ENCODE measurements at places on chromosomes 5 and 9.

DNA sequence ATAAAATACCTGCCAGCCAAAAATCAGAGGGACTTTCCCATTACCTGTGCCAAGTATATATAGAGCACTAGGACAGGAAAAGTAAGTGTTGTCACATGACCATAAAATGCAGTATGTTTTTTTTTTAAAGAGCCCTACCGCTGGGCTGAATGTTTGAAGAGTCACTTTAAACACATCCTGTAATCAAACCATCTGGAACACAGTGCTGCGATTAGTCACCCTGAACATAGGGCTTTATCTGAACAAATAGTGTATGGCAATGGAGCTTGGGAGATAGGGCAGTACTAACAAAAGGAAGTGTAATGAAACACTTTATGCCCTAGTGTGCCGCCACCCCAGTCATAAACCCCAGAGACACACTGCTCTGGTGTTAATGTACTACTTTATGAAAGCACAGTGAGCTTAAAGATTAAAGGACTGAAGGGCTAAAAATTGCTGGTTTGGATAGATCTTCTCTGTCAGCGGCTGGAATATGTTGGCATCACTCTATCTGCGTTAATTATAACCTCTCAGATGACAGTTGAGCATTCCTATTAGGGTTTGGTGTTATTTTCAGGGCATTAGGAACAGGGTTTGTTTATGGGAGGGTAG is 90.4 kb downstream of the ZNF608 start:
- DNase-seq, result peak; percentile 84

DNA sequence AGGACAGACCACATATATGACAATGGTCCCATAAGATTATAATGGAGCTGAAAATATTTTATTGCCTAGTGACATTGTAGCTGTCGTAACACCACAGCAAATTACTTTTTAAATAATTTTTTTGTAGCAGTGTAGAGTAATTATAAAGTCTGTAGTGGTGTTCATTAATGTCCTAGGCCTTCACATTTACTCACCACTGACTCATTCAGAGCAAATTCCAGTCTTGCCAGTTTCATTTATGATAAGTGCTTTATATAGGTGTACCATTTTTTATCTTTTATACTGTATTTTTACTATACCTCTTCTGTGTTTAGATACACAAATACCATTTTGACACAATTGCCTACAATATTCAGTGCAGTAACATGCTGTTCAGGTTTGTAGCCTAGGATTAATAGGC is 67.6 kb downstream of the TLE4 start:
- no peak for DNase-seq

DNA sequence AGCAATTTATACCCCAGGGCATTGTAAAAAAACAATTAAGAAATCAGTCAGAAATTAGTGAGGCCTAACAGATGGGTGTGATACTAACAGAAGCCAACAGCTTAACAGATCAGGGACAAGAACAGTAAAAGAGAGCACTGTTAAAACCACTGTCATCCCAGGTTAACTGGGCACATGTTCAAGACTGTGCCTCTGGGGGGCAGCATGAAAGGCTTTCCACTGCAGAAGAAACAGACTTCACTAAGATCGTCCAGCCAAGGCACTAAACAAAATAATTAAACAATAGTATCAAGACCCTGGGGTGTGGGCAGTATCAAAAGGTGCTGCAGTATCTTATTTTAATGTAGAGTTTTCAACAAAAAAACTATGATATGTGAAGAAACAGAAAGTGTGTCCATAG is 43.5 kb downstream of the FBN2 start:
- DNase-seq, result no peak

- no peak for DNase-seq
These were observed 66.0 kb upstream of the CXCL14 start for GRCh38 chr5:135644816-135645215.

GRCh38 chr5:98769210-98769958 is 4.1 kb upstream of the RGMB start:
- DNase-seq, result peak; percentile 73

- peak; percentile 32 for DNase-seq
These were observed 75.2 kb downstream of the LMNB1 start for GRCh38 chr5:126852091-126852571.

DNA sequence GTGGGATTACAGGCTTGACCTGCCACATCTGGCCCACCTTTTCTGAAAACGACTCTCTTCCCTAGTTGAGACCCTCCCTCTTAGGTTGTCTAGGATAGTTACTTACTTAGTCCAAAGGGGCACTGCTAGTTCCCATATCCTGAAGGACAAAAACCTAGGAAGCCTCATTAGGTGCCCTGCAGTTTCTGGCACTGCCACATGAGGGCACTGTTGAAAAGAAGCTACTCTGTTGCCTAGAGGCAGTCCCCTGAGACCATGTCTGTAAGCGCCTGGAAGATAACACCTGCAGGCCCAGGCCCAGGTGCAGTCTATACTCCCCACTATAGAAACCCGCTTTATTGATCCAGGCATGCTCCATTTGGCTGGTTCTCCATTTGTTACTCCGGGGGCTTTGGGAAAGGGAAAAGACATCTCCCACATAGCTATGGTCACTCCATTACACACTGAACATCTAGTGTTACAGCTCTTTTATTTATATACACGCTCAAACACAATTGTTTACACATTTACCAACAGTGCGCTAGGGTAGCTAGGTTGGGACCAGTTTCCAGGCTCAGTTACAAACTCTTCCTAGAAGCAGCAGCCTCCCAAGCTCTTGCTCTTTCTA is 73.4 kb upstream of the PPARGC1B start:
- no peak for DNase-seq

- no peak for DNase-seq
These were observed 396.0 kb downstream of the LRRC70 start for GRCh38 chr5:62974623-62975022.

DNA sequence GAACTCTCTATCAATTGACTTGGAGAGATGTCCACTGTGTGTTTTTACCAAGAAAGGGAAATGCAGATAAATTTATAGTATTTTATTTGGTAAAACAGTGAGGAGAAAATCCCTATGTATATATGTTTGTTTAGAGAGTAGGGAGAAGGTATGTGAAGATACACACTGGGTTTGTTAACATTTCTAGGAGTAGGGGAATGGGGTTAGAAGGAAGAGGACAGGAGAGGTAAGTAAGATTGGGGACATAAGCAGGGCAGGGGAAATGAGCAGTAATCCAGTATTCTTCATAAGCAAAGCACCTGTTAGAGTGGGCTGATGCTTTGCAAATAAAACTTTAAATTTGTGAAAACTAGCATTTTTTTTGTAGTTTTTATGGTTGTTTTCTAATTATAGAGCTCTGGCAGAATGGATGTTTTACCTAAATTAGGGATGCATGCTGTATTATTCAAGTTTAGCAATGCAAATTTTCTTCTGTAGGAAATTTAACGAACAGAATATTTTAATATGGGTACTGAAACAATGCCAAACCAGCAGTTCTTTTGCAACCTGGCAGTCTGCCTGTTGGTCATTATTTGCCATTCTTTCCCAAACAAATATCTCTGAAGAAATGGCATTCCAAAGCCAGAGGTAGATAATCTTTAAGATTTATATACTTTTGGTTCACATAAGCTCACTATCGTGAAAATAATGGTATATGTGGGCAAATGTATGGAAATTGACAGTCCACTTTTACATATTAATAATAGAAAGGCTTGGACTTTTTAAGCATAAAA is 19.4 kb upstream of the DCP2 start:
- DNase-seq, result peak; percentile 69

GRCh38 chr5:4083591-4084337 is 488.1 kb downstream of the IRX1 start:
- DNase-seq, result no peak

- no peak for DNase-seq
These were observed 29.1 kb downstream of the ARSK start for GRCh38 chr5:95583992-95584391.

GRCh38 chr9:129410226-129410625 is 210.7 kb downstream of the C9orf50 start:
- DNase-seq, result no peak

DNA sequence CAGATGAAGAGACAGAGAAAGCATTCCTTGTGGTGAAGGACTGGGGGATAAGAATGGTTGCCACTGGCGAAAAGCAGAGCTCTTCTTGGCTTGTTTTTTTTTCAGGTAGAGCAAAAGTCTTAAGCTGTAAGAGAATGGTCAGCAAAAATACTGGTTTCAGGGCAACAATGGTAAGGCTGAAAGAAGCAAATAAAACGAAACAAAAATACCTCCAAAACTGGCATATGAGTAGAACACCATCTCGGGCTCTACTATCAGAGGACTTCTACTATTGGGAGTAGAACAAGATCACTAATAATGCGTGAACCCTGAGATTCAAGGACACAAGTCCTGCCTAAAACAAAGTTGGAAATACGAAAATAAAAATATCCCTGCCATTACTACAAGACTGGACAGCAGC is 1823.2 kb upstream of the CDH6 start:
- no peak for DNase-seq

DNA sequence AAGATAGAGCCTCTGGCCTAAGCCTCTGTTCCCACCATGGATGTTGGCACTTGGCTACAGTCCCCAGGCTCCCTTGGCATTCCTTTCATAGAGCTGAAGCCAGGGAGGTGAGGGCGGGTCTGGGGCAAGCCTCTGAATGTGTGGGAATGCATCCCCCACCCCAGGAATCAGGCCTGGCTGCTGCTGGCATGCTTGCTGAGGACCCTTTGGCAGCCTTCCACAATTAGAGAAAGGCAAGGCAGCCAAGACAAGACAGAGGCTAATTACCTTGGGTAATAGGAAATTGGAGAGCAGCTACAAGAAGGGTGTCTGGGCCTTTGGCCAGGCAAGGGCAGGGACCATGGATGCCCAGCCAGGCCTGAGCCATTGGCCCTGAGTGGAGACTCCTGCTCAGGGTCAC is 204.4 kb upstream of the TRIM32 start:
- no peak for DNase-seq
